Activated naive CD4-positive, alpha-beta T cell treated with anti-CD3 and anti-CD28 coated beads, Interleukin-2, amount 50 U/mL, for 72 hours (primary cell): ENCODE measurements at places on chromosomes 12 and 14. TPM values are rescaled to one million over a fixed set of nuclear protein-coding genes. Genes with fewer than 3 reads are reported as not detected.

GRCh38 chr12:77736219-77736965 is 94.3 kb upstream of the NAV3 start:
- no peak for DNase-seq

GRCh38 chr12:805022-805632 is 52.7 kb downstream of the WNK1 start:
- DNase-seq: no peak

DNA sequence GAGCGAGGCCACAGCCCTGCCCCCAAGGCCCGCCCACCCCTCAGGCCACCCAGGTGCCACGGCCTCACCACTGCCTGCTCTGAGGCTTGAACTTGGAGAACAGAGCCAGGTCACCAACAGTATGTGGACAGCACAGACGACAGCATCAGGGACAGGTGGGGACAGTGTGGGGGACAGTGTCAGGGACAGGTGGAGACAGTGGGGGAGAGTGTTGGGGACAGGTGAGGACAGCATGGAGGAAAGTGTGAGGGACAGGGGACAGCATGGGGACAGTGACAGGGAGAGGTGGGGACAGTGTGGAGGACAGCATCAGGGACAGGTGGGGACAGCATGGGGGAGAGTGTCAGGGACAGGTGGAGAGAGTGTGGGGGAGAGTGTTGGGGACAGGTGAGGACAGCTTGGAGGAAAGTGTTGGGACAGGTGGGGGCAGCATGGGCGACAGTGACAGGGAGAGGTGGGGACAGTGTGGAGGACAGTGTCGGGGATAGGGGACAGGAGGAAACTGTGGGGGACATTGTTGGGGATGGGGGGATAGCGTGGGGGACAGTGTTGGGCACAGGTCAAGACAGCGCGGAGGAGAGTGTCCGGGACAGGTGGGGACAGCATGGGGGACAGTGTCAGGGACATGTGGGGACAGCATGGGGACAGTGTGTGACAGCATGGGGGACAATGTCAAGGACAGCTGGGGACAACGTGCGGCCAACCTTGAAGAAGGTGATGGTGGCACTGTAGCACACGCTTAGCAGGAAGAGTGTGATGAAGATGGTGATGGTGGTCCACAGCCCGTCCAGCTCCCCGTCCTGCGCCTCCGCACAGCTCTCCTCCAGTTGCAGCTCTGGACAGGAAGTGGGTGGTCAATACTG is 114.9 kb downstream of the TMEM121 start:
- DNase-seq: no peak

DNA sequence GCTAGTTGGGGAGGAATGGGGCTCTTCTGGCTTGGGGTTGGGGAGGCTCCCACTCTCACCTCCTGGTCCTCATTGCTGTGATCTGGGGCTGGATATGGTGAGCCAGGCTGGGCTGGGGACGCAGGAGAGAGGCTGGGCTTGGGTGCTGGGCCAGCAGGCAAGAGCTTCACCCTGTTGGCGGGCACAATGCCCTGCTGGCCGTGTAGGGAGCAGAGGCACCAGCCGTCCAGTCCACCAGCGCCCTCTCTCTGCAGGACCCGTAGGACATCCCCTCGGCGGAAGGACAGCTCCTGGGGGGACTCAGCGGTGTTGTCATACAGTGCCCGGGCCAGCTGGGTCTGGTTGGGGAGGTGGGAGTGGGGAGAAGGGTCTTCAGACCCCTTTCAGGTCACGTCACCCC is 4.5 kb downstream of the EFS start:
- no peak for DNase-seq

DNA sequence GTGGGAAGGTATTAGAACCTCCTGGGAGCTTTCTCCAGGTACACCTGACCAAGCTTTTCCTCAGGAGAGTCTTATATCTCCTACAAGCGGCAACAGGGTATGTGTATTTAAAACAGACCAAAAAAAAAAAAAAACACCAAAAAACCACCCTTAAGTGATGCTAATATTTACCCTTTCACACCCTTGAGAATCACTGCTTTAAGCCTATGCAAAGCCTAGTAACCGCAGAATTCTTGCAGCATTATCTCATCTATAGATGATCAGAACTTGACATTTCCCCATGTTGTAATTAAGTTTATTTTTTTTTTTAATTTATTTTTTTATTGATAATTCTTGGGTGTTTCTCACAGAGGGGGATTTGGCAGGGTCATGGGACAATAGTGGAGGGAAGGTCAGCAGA is 19.3 kb downstream of the ZNF641 start:
- no peak for DNase-seq

- DNase-seq: no peak
Measured at GRCh38 chr12:48156652-48157017, 680 bp downstream of the ASB8 start.

DNA sequence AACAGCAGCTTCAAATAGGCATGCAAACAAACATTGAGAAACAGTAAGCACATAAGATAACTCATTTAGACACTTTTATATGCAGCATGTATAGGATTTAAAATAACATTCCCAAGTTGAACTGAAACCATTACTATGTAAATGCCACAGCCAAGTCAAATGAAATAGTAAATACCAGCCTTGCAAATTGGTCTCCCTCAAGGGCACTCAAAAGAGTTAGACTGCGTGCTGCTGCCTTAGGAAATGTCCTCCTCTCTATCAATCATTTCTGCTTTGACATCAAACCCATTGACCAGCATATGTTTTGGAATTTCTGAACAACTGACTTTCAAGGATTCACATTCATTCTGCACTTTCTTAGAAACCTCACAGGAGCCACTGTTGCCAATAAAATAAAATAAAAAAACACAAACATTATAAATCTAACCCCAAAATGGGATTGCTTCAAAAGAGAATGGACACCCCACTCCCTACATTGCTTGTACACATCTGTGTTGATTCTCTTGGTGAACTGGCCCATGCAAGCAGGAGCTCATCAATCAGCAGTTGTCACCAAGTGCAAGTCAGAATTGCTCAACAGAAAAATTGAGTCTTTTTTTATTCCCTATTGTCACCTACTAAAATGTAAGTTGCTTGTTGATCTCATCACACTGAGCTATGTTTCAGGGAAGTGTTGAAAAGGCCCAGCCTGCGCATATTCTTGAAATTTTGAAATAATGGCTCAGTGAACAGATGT is 256.2 kb downstream of the DAD1 start:
- DNase-seq: no peak

- no peak for DNase-seq
Measured at GRCh38 chr12:55707219-55707671, 459 bp downstream of the ITGA7 start.

DNA sequence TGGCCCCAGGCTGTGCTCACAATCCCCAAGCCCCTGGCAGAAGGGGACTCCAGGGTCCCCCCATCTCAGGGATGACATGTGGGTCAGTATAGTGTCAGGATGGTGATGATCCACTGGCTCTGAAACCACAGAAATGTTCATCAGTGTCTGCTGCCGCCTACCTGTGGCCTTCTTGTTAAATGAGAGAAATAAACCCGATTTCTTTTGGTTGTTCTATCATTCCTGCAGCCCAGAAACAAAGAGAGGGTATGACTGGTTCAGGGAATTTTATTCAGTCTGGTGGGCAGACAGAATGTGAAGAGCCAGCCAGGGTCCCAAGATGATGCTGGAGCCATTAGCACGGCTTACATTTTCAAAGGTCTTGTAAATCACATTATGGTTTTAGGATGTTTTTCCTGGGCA is 86.6 kb downstream of the CRADD start:
- no peak for DNase-seq

CYP46A1 gene
- total RNA-seq: 0.21 TPM

DNA sequence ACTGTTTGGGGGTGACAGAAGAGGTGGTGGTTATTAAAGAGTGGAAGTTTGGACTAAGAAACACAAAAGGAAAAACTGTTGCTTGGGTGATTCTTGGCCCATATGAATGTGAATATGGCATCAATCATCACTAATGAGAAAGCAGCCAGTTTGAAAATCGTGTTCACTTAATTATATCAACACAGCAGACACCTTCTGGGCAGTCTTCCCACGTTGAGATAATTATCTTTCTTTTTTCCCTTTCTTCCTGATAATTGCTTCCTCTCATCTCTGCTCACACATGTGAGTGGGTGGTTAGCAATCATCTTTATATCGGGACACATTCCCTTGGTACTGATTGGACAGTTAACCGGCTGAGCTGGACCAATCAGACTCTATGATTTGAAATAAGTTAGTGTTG is 539.7 kb downstream of the AACS start:
- DNase-seq: no peak

- DNase-seq: no peak
Measured at GRCh38 chr14:92786427-92786756, 7.7 kb upstream of the GOLGA5 start.

- no peak for DNase-seq
Measured at GRCh38 chr12:120397824-120398540, 29.0 kb upstream of the MSI1 start.

DNA sequence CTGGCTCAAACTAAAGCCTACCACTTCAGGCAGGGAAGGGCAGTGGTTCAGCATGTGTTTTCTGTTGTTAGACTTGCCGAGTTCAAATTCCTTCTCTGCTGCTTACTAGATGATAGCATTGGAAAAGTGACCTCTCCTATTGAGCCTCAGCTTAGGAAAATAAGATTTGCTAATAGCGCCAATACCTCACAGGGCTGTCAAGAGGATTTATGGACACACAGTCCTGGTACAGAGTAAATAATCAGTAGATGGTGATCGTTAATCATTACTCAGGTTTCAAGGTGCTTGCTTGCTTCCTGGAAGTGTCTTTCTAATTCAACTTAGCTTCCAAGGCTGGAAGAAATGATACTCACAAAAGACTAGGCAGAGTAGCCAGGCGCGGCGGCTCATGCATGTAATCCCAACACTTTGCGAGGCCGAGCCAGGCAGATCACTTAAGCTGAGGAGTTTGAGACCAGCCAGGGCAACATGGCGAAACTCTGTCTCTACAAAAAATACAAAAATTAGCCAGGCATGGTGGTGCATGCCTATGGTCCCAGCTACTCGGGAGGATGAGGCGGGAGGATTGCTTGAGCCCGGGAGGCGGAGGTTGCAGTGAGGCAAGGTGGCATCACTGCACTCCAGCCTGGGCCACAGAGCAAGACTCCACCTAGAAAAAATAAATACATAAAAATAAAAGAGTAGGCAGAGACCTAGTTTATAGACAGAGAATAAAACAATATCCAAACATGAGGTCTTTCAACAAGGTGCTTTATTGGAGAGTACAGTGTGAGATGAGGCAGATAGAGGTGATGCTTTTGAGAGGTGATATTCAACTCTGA is 6.0 kb downstream of the PLA2G1B start:
- DNase-seq: no peak

DNA sequence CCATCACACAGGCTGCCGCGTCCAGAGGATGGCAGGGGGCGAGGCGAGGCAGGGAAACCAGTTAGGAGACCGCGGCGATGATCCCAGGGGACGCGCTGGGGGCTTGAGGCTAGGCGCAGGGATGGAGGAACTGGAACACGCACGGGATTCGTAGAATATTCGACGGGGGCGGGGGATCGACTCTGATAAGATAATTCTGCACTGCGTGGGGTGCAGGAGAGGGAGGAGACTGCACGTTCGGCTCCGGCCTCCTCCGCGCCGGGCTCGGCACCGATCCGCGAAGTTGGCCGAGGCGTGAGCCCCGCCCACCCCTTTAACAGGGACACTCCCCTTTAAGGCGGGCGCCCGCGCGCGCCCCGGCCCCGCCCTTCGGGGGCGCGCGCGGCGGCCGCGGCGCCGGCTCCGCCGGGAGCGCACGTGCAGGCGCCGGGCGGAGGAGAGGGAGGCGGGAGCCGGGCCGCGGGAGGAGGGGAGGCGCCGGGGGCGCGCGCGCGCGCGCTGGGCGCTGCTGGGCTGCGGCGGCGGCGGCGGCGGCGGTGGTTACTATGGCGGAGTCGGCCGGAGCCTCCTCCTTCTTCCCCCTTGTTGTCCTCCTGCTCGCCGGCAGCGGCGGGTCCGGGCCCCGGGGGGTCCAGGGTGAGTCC is at the start of gene ACVR1B:
Gene ACVR1B (plus strand): TSS at position 501 of the 644 bp plus-strand sequence. CDS start 45 bp downstream, at position 546.
- peak; percentile 81 for DNase-seq

DNA sequence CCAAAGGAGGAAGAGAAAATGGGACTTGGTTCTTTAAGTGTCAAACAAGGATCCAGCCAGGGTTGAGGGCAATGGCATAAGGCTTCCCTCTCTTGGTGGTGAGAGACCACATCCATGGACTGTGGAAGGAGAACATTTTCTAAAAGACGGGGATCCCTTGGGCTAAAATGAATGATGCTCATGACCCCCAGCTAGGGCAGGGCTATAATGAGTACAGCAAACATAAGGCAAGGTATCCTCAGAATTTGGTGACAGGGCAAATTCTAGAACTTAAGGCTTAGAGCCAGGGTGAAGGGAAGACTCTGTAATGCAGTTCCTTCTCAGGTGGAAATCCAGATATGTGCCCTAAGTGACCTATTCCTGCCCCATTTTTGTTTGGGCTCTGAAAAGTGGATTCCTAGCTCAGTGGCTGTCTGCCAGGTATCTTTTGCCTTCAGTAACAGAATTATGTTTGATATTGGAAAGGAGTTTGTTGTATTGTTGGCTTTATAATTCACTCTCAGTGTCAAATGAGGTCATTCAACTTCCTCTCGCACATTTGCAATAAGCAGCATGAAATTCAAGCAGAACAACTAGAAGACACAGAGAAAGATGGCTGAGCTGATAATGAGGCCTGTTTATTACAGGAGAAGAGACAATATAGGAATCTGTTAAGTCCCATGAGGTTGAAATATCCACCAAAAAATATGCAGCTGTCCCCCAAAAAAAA is 76.8 kb downstream of the DAD1 start:
- DNase-seq: no peak

ACRBP gene
- total RNA-seq: 2.8 TPM
